ENCODE measurements at places on chromosomes 11 and 22.

DNA sequence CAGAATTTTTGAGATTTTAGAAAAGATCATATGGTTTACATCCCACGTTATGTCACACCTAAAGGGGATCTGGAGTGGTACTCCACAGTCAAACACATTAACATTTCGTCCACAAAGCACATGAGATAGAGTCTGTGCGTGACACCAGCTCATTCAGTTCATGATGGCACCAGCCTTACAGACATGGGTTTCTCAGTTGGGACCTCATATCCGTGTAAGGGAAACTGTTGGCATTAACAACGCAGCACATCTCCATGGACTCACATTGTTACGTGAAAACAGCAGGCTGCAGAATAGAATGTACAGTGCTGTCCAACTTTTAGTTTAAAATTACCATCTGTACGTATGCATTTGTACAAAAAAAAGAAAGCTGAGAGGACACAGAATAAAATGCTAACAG lies 14.0 kb downstream of the RIC8A start:
- DNase-seq = no peak

GRCh38 chr11:120771551-120772060 lies 252.3 kb upstream of the TBCEL start:
- DNase-seq = no peak

- no peak for DNase-seq
Observed at GRCh38 chr11:70901951-70902521, 350.3 kb downstream of the SHANK2 start.

- DNase-seq = no peak
Observed at GRCh38 chr11:27699242-27699925, 871 bp downstream of the BDNF start.

DNA sequence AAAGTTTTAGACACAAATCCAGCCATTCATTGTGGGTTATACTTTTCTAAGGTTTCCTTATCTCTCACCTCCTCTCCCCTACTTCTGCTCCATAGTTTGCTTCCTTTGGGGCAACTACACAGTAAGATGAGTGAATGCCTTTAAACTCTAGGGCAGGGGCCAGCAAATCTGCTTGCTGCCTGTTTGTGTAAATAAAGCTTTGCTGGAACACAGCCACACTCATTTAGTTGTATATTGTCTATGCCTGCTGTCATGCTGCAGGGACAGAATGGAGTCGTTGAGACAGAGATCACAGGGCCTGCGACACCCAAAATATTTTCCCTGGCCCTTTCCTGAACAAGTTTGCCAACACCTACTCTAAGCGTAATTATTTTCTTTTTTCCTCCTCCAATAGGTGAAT lies 58.7 kb downstream of the TECTA start:
- DNase-seq = no peak

- no peak for DNase-seq
Observed at GRCh38 chr11:1109101-1109917, 34.6 kb downstream of the MUC2 start.

DNA sequence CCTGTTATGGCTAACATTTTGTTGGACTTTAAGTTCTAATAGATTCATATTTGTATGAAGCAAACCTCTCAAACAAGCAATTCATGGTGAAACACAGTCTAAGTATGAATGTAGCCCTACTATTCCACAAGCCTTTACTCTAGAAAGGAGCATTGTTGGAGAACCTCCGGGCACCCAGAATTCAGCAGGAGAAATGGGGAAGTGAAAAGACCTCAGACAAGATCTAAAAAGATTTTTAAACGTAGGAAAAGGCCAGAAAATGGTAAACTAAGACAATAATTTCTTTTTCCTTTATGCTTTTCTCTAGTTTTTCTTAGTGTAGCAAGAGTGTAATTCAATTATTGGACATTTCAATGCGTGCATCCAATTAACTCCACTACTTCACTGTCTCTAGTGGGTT lies 426.4 kb downstream of the INSC start:
- no peak for DNase-seq

DNA sequence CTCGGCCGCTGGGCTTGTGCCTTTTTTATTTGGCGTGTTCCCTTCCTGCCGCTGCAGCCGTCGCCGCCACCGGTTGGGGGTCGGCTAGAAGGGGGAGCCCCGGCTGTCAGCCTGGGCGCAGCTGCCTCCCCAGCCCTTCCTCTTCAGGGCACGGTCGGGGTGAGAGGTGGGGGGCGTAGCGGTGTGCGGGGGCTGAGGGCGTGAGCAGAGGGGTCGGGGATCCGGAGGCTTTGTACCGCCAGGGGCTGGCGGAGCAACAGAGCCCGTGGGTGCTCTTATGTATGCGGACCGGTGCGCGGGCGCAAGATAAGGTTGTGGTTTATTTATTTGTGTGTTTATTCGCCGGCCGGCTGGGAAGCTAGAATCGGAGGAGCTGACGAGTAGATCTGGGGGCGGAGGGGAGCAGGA lies 477 bp downstream of the ZBTB16 start:
- DNase-seq = no peak

DNA sequence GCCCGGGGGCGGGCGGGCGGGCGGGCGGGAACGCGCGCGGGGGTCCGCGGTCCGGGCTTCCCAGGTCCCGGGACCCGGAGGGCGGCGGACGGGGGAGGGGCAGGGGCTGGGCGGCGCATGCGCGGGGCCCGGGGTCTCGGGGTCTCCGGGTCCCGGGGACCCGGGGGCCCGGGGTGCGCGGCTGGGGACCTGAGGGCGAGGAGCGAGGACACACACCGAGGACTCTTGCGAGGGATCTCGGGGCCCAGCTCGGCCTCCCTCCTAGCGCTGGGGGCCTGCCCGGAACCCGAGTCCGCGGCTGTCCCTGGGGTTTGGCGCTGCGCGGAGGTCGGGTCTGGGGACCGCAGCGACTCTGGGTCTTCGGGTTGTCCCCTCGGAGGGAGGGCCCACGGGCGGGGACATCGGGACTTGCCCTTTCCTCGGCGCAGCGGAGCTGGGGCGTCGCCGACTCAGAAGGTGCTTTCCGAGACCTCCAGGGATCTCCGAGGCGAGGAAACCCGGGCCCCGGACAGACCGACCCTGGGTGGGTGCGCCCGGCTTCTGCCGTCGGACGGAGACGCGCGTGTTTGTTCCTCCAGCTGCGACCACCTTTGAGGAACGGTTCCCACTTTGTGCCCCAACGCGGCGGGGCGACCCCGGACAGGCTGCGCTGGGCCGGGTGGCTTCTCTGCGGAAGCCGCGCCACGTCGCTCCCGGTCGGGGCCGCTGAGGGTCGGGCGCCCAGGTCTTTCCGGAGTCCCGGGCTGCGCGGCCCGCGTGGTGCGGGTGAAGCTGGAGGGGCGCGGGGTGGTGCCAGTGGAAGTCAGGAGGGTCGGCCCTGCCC lies 540 bp downstream of the PPARA start:
- peak; percentile 54 for DNase-seq

- no peak for DNase-seq
Observed at GRCh38 chr11:105315287-105315686, 175.7 kb upstream of the CARD18 start.

DNA sequence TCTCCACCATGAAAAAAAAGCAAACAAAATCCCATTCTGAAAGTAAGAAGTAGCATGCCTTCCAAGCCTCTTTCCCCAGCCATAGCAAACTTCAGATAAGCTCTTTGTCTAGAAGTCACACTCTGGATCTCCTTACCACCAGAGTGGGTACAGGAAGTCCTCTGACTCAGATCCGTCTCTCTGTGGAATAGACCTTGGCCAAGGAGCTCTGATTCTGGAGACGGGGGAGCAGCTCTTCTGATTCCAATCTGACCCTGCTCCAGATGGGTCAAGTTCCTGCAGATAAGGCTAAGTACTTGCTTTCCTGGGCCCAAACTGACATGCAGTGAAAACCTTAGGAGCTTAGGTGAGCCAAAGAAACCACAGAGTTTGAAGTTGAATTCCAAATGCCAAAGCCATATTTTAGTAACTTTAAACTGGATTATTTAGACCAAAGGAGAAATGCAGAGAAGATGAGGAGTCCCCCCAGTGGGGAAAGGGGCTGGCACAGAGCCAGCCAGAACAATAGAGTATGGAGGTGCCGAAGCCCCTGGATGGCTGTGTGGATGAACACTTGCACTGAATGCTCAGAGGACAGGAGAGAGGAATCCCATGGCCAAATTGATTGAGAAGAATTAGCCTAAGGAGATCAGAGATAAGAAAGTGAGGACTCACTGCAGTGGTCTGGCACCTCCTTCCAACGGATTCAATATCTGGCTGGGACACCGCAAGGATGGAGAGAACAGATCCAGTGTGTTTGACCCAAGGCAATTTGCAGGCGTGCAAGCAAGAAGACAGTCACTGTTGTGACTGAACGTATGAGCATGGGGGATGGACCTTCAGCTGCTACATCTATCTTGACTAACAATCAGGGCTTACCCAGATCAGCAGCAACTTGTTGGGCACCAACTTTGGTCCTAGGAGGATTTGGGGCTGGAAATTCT lies 54.9 kb downstream of the ENDOD1 start:
- DNase-seq = no peak

DNA sequence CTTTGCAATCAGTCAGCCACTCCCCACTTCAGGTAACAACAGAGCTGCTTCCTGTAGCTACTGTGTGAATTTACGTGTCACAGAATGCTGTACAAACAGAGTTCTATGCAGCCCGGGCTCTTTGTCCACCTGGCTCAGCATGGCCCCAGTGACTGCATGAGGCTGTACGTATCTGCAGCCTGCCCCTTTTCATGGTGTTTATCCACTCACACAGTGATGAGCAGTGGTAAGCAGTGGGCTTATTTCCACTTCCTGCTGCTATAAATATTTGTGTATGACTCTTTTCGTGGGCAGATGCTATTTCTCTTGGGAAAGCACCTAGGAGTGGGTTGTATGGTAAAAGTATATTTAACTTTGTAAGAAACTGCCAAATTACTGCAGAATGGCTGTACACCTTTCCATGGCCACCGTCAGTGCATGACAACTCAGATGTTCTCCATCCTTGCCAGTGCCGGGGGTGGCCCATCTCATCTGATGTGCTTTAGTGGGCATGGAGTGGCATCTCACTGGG lies 43.3 kb downstream of the MYEOV start:
- peak; percentile 32 for DNase-seq

DNA sequence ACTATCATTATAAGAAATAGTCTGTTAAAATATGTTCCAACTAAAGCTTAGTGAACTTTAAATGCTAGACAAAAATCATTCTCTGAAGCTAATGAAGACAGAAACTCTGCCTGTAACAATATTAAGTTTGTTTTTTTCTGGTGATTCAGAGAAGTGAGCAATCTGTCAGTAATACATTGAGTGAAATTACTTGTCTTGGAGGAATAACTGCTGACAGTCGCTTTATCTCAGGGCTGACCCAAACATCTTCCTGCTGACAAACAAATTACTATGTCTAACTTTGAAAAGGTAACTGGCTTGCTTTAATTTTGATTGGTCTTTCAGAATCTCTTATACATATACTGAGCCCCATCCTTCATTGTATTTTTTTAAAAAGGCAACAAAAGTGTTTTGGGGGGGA lies 264.5 kb downstream of the SOX6 start:
- no peak for DNase-seq

- DNase-seq = no peak
Observed at GRCh38 chr11:24585192-24585591, 88.3 kb downstream of the LUZP2 start.

- no peak for DNase-seq
Observed at GRCh38 chr11:11424688-11425087, 71.6 kb upstream of the CSNK2A3 start.

DNA sequence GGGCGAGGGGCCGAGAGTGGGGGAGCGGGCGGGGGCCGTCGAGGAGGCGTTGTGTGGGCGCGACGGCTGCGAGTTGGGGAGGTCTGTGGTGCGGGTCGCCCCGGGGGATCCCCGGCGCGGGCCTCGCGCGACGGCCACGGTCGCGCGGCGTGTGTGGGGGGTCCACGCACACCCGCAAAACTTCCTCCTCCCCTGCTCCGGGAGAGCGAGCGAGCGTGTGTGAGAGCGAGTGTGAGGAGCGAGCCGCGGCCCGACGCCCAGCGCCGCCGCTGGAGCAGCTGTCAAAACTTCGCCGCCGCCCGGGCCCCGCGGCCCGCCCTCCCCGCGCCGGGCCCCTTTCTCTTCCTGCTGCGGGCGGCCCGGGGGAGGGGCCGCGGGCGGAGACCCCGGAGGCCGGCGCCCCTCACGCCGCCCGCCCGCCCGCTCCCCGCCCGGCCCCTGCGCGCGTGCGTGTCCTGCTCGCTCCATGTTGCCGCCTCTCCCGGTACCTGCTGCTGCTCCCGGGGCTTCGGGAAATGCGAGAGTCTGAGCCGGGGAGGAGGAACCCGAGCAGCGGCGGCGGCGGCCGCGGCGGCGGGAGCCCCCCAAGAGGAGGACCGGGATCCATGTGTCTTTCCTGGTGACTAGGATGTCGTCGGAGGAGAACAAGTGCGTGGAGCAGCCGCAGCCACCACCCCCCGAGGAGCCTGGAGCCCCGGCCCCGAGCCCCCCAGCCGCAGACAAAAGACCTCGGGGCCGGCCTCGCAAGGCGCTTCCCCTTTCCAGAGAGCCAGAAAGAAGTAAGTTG lies 9.0 kb upstream of the CCT8L2 start:
- DNase-seq = peak; percentile 3

DNA sequence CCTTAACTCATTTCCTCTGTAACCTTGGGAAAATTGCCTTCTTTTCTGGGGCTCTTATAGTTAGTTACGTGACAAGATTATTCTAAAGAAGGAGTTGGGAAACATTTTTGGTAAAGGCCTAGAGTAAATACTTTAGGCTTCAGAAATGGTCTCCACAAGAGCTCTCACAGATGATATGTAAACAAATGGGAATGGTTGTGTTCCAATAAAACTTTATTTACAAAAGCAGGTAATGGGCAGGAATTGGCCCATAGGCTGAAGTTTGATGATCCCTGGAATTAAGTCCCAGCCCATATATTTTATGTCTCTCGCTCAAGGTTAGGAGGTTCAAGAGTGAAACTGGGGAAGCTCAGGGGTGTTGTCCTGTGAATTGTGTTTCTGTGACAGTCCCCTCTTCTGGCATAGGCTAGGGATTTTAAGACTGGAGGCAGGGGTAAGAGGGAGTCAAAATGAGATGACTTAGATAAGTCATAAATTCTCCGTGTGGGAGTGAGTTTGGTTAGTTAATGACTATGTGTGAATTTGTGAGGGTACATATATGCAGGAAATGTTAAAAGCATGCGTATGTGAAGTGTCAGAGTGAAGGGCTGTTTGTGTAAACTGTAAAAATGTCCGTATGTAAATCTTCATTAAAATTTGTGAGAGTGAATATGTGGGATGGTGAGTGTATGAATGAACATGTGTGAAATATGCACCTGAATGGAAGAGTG lies 7.4 kb upstream of the OR52B4 start:
- no peak for DNase-seq

- no peak for DNase-seq
Observed at GRCh38 chr11:17747131-17747955, 12.8 kb downstream of the KCNC1 start.

DNA sequence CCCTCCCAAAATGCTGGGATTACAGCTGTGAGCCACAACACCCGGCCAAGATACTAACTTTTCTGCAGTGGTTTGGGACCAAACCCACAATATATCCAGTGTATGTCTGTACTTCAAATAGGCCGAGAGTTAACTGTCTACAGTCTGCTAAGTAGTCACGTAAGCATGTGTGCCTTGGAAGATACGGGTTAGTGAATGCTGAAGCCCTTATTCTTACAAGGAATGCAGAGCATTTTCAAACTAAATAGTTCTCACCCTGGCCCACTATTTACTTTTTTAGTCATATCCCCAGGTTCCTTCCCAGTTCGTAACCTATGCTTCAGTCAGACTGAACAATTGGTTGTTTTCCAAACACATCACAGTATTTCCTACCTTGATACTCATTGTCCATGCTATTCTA lies 176.0 kb downstream of the WNT11 start:
- DNase-seq = no peak

- DNase-seq = no peak
Observed at GRCh38 chr22:27183474-27183873, 526.1 kb downstream of the MIAT start.

Measured in activated T-cell treated with anti-CD3 and anti-CD28 coated beads for 48 hours (primary cell).